ENCODE measurements at places on chromosomes 4 and X. TPM values are rescaled to one million over a fixed set of nuclear protein-coding genes. Genes with fewer than 3 reads are reported as not detected.

- no peaks in the 10 kb centered on the region for H3K36me3 ChIP-seq
- no peak overlapping the region for H3K4me3 ChIP-seq
- DNase-seq = no peak
- no peaks in the 10 kb centered on the region for H3K4me1 ChIP-seq
Observed at GRCh38 chrX:29090811-29091210, 503.6 kb downstream of the IL1RAPL1 start.

DNA sequence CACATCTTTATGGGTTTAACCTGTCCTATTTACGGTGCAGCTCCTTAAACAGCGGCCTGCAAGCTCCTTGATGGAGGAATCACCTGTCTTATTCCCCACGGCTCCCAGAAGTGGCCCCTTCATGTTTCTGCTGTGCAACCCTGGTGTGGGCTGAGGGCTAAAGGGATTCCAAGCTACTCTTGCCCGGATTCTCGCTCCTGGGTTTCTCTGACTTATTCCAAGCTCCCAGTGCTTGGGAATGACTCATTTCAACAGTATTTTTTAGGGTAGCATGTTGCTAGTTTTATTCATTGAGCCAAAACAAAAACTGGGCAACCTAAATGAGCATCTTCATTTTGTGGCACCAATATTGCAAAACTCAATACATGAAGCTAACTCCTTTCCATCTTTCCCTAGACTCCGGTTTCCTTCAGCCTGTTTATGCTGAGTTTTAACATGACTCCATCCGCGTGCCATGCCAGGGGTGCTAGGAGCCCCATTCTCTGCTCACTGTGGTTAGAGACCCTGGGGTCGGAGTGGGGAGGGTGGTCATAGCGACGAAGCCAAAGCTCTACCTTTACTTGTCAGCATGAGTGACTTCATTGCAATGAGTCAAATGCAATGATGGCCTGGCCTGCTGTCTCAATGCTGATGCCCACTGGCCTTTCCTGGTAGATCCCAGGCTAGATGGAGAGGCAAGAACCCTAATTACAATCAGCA lies 349.7 kb downstream of the NR3C2 start:
- no peak overlapping the region for H3K27ac ChIP-seq
- DNase-seq = no peak
- H3K4me3 ChIP-seq = no peak overlapping the region
- H3K27me3 ChIP-seq = no peaks in the 10 kb centered on the region
- no peaks in the 10 kb centered on the region for H3K4me1 ChIP-seq

DNA sequence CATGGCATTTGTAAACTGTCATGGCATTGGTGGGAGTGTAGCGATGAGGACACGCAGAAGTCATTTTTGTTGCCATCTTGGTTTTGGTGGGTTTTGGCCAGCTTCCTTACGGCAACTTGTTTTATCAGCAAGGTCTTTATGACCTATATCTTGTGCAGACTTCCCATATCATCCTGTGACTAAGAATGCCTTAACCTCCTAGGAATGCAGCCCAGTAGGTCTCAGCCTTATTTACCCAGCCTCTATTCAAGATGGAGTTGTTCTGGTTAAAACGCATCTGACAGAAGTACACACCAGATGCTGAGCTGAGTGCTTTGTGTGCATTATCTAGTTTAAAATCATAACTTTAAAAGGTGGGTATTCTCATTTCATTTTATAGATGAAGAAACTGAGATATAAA lies 268.8 kb upstream of the GALNT7 start:
- no peaks in the 10 kb centered on the region for H3K4me1 ChIP-seq
- H3K27ac ChIP-seq = no peak overlapping the region
- no peaks in the 10 kb centered on the region for H3K27me3 ChIP-seq
- no peaks in the 10 kb centered on the region for H3K36me3 ChIP-seq
- no peak overlapping the region for H3K4me3 ChIP-seq

Gene F9
- total RNA-seq = not detected

Gene HSFX2
- not detected for total RNA-seq

All from endodermal cell (in vitro differentiated cells).